ENCODE measurements at places on chromosomes 1 and 21.

- no peak for DNase-seq
Observed at GRCh38 chr1:232797856-232798510, 7.2 kb upstream of the MAP10 start.

DNA sequence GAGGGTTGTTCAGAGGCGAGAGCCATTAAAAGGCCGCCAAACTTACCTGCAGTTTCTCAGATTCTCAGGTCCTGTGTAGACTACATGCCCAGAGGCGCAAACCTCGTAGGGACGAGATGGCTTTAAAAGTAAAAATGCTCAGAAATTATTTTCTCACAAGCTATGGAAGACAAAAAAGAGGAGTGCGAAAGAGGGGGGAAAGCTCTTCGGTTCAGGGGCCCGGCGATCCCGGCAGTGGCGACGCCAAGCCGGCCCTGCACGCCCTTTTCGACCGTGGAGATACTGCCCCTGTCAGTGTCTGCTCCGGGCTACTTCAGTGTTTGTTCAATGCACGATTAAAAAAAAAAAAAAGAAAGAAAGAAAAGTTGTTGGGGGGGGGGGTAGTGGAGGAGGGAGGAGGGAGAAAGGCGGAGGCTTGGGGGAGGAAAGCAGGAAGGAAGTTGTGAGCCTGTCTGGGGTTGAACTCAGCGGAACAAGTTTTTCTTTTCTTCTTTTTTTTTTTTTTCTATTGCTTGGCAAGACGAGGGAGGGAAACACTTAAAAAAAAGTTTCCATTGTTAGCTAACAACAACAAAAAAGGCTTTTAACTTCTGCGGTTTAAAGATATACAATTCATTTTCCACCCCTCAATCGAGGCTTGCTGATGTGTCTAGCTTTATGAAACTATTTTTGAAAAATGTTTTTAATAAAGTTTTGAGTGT, at the start of gene ITPKB:
ITPKB (minus strand) TSS at position 288 of the 701 bp plus-strand sequence. CDS start 1,824 bp downstream, outside the sequence.
- peak; percentile 78 for DNase-seq

DNA sequence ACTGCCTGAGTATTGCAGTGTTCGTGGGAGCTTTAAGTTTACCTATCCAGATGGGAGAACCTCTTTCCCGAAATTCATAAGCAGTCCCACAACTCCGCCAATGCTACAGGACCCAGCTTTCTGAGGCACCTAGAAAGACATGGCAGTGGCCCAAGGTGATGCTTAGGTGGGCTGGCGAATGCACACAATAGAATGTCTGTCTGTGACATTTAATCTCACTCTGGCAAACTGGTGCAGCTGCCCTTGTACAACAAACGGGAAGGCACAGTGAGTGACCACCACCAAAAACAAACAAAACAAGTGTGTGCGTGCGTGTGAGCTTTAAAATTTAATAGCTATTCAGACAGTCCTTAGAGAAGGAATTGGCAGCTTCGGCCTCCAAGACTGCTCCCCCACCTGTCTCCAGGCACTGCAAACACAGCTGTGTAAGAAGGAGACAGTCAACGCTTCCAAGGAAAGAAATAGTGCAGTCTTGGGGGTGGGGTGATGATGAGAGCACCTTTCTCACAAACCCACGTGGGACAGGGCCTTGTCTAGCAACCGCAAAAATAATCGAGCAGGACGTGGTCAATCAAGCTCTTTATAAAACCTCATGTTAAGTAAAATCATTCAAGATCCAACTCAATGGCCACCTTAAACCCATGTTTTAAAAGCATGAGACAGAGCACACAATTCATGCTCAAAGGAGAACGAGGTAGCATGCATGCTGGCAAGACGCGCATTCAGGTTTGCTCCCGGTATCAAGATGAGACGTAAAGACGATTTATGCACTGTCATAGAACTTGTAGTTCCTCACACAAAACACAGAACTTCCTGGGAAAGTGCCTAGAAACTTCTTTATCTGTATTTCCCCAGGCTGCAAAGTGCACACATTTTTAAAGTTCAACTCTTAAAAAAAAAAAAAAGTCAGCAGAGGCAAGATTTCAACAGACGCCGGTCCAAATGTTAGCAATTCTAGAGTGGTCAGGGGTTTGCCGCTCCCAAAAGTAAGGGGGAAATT, 84.1 kb downstream of the TM2D1 start:
- DNase-seq = no peak

DNA sequence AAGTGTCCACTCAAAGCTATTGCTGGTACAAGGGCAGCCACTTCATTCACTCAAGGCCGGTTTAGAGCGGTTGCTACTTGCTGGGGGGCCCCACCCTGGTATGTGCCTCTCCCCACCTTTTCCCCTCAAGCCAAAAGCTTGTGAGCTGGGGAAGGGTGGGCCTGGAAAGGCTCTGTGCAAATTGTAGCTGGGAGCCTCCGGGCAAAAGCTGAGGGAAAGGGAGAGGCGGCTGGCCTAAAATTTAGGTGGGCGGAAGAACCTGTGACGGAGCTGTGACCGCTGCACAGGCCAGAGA, 306 bp upstream of the SH3D21 start:
- DNase-seq = no peak

- DNase-seq = no peak
Observed at GRCh38 chr1:201136355-201137023, 9.5 kb upstream of the ASCL5 start.

GRCh38 chr1:228367798-228368791, 38.5 kb downstream of the TRIM11 start:
- DNase-seq = no peak

GRCh38 chr1:199549421-199549820, 478.1 kb upstream of the NR5A2 start:
- DNase-seq = no peak

- DNase-seq = no peak
Observed at GRCh38 chr1:21899987-21900386, 37.1 kb downstream of the HSPG2 start.

GRCh38 chr1:108033550-108033951, 68.6 kb upstream of the VAV3 start:
- no peak for DNase-seq

GRCh38 chr1:91817211-91817905, 68.6 kb downstream of the TGFBR3 start:
- no peak for DNase-seq

DNA sequence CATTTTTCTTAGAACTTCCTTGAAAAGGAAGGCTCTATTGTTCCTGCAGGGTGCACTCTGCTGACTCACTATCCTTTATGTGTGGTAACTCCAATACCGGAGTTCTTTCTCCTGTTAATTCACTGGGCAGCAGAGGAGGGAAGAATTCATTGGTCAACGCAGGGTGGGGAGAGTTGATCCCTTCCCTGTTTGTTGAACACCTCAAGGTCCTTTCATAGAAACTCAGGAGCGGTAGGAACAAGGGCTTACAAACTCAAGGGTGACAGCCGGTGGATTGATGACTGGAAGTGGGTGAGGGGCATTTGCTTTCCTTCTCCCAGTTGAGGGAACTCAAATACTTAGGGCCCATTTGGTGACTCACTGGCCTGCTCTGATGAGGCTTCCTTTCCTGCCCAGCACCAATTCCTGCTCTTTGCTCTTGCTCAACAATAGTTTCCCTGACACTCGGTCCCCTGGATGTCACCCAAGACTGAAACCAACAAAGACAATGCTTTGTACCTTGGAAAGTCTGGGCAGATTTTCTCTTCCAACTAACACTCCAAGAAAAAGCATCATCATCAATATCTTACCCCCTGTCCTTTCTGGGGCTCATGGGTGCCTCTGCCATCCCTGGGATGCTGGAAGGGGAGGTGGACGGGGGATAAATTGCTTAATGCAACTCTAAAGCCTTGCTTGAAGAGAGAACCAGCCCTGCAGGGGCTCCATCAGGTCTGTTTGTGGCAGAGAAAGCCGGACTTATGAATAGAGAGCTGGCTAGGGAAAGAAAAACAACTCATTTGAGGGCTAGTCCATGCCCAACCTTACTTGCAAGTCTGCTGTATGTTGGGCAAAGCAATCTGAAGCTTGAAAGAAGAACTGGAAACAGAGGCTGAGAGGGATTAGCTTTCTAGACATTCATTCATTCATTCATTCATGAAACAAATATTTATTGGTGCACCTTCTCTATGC, 9.3 kb downstream of the SLC26A9 start:
- DNase-seq = peak; percentile 77

- DNase-seq = no peak
Observed at GRCh38 chr21:17768840-17769446, 50.2 kb downstream of the C21orf91 start.

DNA sequence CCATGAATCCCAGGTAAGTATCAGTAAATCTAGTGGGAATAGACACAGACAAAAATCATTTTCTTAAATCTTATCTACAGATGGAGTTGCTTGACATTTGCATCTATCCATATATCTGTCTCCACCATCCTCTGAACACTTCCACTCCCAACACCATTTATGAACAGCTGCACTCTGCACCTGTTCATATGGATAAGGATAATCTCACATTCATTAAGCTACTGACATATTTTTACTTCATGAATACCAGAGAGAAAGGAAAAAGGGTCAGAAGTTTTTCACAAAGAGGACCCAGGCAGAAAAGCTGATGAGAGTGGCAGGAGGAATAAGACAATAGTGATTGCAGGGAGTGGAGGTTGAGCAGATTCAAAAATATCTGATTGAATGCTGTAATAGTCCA, 222.6 kb downstream of the DNAH14 start:
- DNase-seq = no peak

GRCh38 chr1:2617971-2618470, 14.8 kb downstream of the MMEL1 start:
- DNase-seq = no peak

GRCh38 chr1:170215072-170215885, 69.5 kb downstream of the NTMT2 start:
- DNase-seq = no peak

GRCh38 chr1:21362096-21362495, 71.8 kb upstream of the ECE1 start:
- peak; percentile 84 for DNase-seq

- DNase-seq = no peak
Observed at GRCh38 chr1:78267513-78268218, 221.9 kb downstream of the GIPC2 start.

DNA sequence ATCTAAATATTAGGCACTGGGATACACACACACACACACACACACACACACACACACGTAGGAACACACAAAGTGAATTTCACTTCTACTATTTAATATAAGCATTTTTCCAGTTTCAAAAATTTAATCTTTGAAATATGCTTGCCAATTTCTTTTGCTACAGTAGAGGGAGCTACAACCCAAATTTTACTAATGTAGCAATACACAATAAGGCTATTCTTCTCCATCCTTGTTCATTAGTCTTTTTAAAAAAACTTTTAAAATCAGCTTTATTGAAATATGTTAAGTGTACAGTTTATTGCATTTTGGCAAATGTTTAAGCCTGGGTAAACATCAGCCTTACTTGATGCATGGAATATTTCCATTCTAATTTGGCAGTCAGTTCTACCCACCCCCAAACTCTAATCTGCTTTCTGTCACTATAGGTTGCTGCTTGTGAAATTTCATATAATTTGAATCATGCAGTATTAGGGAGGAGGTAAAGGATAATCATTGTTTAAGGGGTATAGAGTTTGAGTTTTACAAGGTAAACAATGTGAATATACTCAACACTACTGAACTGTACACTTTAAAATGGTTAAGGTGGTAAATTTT, 93.0 kb upstream of the TENT5C start:
- no peak for DNase-seq

GRCh38 chr1:162680419-162681121, 48.3 kb downstream of the DDR2 start:
- no peak for DNase-seq

DNA sequence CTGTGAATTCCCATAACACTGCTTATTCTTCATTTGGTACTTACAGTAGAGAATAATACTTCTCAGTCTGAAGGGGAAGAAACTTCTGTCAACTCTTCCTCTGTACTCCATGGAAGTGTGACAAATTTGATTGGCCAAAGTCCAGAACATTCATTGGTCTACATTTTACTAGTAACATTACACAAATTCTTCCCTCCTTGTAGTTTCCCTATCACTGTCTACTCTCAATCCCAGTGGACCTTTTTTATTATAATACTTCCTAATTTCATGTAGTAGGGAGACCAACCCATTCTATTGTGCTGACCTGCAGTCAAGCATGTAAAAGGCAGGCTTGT, 74.7 kb downstream of the ALG6 start:
- no peak for DNase-seq

All from Ammon's horn (tissue), 1 donor.